ENCODE measurements at places on chromosomes 4 and X.

DNA sequence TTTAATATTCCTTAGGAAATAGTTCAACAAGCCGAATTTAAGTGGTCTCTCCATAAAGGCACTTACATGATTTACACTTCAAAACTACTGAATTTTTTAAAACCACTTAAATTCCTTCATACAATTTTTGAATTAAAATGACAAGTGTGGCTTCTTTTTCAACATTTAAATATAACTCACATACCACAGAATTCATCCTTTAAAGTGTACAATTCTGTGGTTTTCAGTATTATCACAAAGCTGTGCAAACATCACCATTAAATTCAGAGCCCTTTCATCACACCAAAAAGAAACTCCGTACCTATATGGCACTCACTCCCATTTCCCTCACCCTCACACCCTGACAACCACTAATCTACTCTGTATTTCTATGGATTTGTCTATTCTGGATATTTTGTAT, 200.9 kb upstream of the MAB21L2 start:
- no peak for DNase-seq

- DNase-seq, result no peak
Measured at GRCh38 chrX:69844636-69845035, 205.1 kb downstream of the AWAT2 start.

DNA sequence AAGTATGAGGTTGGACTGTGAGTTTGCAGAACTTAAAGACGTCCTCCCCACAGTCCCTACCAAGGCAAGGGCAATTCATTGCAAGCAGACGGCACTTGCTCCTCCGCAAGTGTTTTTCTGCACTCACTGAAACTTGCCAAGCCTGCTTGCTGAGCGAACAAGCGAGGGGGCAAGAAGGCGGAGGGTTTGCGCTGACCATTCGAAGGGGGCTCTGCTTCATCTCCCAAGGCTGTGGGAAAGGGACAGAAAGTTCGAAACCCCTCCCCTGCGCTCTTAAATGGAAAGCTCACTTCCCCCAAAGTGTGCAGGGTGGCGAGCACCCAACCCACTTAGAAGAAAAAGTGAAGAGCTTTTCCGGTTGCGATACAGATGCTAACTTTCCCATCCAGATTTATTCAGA, 1.4 kb downstream of the MID1 start:
- DNase-seq, result no peak

GRCh38 chr4:118991686-118992085, 103.0 kb downstream of the SYNPO2 start:
- no peak for DNase-seq

GRCh38 chrX:21806691-21807090, 32.7 kb upstream of the MBTPS2 start:
- no peak for DNase-seq

GRCh38 chrX:153802513-153803045, 8.1 kb downstream of the SSR4 start:
- DNase-seq, result no peak
